ENCODE measurements at places on chromosomes 11 and 22.

GRCh38 chr11:32200136-32200847 lies 109.4 kb downstream of the RCN1 start:
- no peak for DNase-seq

GRCh38 chr11:67308031-67308866 lies 4.9 kb downstream of the SSH3 start:
- DNase-seq: no peak

DNA sequence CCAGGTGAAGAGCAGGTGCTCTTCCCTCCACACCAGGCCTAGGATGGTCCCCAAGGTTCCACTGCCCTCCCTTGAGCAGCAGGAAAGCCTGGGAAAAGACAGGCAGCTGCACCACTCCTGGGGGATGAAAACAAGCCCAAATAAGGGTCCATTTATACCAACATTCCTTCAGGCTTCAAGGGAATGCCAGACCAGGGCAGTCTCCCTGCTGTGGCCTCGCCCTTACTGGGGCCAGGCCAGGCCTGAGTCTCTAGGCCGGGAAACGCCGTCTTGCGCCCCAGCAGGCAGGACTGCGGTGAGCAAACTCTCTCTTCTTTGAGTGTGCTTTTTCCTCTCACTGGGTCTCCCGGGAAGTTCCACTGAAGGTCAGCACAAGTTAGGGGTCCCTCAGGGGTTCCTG lies 443.5 kb downstream of the SOX6 start:
- no peak for DNase-seq

GRCh38 chr11:86914865-86915519 lies 40.2 kb downstream of the FZD4 start:
- DNase-seq: no peak

DNA sequence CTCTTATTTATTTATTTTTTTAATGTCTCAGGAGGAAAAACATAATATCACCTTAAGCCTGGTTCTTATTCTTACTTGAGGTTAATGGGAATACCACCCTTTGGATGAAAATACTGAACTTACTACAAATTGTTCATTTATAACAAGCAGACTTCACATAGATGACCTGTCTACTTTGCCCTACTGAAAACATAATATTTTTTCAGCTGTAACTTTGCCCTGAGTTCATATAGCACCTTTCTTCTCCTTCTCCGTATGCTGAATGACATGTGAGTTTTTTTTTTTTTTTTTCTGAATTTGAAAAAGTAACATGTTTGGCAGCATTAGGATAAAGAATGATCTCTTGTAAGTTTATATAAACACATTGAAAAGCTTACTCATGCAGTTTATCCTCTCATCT lies 186.8 kb downstream of the TMEM135 start:
- no peak for DNase-seq

- DNase-seq: no peak
Observed at GRCh38 chr11:3623121-3623520, 18.7 kb downstream of the ART5 start.

DNA sequence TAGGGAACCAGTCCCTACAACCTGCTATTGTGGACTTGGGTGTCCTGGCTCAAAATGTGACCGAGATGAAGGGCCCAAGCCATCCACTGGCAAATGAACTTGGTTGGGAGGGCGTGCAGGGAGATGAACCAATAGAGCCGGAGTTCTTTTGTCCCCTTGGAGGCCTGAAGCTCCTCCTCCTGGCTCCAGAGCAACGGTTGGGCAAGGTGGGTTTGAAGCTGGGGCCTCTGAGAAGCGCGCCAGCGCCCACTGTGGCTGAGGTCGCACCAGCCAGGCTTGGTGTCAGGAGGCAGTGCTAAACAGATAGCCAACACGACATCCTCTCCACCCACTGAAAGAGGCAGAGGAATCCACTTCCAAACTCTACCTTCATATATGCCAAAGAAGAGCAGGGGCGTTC lies 36.0 kb upstream of the PACSIN2 start:
- DNase-seq: no peak

DNA sequence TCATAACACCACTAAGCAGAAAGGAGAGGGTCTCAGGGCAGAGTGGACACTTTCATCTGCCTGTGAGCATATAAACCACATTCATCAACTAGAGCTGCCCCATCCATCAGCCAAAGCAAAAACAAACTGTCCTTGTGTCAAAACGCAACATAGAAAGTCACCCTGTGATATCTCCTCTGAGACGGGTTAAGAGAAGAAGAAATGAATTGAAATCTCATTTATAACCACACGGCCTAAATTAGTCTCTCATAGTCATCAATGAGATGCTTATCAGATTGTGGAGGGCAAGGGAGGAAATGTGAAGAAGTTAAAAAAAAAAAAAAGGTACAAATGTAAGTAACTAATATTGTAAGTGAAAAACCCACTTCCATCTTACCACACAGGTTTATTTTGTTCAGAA lies 75.7 kb downstream of the SIK3 start:
- DNase-seq: no peak

DNA sequence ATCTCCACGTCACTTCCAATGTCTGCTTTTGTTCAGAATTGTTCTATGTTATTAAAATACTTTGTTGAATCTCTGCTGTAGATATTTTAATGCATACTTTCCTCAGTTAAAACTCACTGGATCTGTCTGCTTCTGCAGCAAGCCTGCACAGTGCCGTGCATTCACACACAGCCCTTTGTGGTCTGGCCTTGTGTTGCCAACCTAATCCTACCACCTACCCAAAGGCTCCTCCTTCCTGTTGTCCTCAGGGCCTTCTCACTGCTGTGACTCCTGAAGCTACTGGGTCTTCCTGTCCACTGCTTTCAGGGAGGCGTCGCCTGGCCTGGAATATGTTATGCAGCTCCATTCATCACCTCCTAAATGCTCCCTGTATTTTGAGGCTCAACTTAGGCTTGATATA lies 67.0 kb downstream of the PPP6R3 start:
- DNase-seq: no peak

GRCh38 chr11:15495462-15495861 lies 380.7 kb downstream of the INSC start:
- DNase-seq: no peak

- DNase-seq: no peak
Observed at GRCh38 chr22:44799077-44799945, 46.9 kb downstream of the ARHGAP8 start.

GRCh38 chr11:45178890-45179671 lies 32.6 kb downstream of the PRDM11 start:
- peak; percentile 36 for DNase-seq

GRCh38 chr11:44939673-44940395 lies 10.8 kb downstream of the TP53I11 start:
- no peak for DNase-seq

GRCh38 chr11:125328225-125328580 lies 163.7 kb downstream of the PKNOX2 start:
- DNase-seq: no peak

DNA sequence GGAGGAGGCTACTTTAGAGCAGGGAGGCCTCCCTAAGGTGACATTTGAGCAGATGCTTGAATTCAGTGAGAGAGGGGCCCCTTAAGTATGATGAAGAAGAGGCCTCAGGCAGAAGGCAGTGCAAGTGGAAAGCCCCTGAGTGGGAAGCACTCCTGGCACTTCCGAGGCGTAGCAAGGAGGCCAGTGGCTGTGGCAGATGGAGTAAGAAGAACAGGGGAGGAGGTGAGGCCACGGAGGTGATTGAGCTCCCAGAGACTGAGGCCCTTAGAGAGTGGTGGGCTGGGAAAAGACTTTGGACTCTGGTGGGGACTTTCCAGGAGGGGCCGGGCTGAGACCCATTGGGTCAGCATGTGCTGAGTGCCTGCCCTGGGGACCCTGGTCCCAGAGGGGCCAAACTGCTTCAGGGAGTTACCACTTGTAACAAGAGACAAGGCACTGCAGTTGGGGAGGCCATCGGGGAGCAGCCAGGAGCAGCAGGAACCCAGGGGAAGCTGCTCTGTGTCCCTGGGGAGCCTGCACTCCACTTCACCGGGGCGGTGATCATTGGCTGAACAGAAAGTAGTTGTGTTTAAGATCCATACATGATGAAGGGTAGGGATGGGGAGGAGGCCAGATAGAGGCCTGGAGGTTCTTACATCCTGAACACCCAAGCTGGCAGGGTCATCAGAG lies 2.5 kb upstream of the CENPM start:
- DNase-seq: no peak

GRCh38 chr22:22884888-22885840 lies 2.5 kb upstream of the IGLL5 start:
- DNase-seq: no peak

DNA sequence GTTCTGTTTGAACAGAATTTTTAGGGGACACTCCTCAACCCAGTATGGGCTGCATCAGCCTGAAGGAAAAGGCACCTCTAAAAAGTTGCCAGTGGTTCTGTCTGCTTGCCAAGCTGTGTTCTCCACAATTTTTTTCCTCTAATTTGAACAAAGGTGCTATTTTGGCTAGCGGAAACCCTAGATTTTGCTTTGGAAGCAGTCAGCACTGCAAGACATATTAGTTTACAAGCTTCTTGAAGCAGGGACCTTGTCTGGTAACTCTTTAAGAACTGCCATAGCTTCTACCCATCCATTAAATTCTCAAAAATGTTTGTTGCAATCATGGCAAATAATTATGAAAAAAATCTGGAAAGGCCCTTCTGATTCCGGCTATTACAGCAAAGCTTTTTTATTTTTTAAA lies 75.6 kb upstream of the HEPHL1 start:
- peak; percentile 20 for DNase-seq

DNA sequence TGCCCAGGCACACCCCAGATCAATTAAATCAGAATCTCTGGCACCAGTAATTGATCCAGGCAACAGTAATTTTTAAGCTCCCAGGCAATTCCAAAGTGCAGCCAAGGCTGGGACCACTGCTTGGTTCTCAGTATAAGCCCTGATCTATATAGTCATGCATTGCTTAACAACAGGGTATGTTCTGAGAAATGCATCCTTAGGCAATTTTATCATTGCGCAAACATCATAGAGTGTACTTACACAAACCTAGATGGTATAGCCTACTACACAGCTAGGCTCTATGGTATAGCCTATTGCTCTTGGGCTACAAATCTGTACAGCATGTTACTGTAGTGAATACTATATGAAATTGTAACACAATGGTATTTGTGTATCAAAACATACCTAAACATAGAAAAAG lies 651 bp upstream of the C11orf42 start:
- no peak for DNase-seq

- DNase-seq: peak; percentile 63
Observed at GRCh38 chr22:25025491-25026400, 73.2 kb downstream of the KIAA1671 start.

DNA sequence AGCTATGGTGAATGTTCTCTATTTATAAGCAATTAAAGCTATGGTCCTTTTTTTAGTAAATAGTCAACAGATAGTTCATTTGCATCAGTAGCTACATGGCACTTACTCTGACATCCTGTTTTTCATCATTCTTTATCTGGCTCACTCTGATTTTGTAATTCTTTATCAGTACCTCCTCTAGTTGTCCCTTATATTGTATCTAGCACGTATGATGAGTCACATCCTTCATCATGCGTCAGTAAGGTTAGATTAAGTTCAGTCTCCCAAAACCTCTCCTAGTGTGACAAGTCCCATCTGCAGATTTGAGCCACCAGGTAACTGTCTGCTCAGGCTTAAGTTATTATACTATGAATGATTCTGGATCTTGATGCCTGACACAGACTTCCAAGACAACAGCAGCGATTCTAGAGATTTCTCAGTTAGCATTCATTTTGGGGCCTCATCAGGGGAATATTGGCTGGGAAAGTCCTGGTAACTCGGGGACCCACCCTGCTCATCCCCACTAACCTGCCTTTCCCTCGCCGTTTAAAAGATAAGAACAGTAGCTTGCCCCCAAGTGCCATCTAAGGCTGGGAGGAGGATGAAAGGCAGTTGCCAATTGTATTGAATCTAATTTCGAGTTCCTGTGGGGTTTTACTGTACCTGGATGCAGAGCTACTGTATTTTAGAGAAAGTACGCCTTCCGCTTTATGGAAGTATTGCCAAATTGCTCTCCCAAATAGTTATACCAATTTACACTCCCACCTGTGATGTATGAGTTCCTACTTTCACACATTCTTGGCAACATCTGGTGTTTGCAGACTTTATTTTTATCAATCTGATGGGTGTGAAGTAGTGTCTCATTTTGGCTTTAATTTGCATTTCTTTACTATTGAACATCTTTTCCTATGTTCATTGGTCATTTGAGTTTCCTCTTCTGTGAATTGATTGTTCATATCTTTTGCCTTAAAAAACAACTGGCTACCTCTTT lies 55.9 kb downstream of the ZC3H12C start:
- peak; percentile 93 for DNase-seq

- peak; percentile 93 for DNase-seq
Observed at GRCh38 chr22:36856121-36856791, 4.5 kb upstream of the NCF4 start.

DNA sequence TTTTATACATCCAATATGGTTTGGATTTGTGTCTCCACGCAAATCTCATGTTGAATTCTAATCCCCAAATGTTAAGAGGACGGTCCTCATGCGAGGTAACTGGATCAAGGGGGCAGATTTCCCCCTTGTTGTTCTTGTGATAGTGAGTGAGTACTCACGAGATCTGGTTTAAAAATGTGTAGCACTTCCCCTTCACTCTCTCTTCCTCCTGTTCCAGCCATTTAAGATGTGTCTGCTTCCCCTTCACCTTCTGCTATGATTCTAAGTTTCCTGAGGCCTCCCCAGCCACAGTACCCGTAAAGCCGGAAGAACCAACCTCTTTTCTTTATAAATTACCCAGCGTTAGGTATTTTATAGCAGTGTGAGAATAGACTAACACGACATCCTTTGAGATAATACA lies 98.6 kb downstream of the TTC28 start:
- no peak for DNase-seq

Measured in fibroblast of the aortic adventitia (primary cell).